Left kidney (tissue), 8 donors: ENCODE measurements at places on chromosomes 16 and 17. TPM values are rescaled to one million over a fixed set of nuclear protein-coding genes. Genes with fewer than 3 reads are reported as not detected.

DNA sequence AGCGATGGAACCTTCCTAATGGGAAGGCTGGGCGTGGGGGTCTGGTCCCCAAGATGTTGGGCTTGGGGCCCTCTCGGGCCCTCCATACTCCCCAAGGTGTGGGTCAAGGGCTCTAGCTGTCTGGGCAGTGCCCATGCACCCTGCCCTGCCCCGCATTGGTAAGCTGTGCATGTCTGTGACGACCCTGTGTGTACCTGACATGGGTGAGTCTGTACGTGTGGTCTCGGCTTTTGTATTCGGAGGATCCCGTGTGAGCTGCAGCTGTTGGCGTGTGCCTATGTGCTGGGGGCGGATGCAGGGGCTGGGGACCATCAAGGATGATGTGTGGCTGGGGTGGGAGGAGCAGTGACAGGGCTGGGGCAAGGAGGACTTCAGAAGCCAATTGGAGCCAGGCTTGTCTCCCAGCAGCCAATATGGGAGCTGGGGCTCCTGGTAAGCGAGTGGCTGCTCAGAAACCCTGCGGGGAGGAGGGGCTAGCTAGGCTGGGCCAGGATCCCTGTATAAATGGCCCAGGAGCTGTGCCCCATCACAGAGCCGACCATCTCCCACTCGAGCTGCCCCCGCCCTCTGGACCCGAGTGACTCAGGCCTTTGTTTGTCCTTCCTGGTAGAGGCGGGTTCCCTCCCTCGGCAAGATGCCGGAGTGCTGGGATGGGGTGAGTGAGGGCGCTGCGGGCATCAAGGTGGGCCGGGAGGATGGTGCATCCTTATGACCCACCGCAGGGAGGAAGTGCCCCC, at the start of gene NDRG4:
Gene NDRG4 (plus strand): TSS at position 529 of the 737 bp plus-strand sequence. CDS start 106 bp downstream, at position 635.
- peak; percentile 83 for DNase-seq

GRCh38 chr16:81780350-81780749, 1.3 kb downstream of the PLCG2 start:
- DNase-seq, result no peak

DNA sequence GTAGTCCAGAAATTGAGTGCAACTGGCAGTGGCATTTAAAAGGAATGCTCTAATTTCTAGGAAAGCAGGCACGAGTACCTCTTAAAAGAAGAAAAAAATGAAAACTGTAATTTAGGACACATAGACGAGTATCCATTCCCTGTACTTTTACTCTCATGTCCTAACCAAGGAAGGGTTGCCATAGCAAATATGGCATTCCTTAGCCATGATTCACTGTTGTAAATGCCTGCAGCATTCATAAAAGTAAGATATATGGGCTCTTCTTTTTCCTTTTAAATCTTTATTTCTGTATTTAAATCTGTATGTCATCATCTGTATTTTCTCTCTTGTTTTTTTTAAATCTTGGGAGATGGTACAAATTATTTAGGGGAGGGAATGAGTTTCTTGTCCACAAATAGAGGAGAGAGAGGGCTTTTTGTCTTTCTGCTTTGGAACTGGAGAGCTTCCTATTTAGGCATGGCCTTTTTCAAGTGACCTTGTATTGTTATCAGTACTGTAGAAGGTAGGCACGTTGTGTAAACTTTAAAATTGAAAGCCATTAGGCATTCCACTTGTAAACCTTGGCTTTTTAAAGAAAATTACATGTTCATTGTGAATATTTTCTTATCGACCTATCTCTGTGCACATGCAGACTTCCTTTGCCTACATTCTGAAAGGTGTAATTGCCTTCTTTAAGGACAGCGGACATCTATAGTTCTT, 50.0 kb downstream of the TENT4B start:
- no peak for DNase-seq

Gene SEPTIN12
- 0.57 TPM for polyA plus RNA-seq
